ENCODE measurements at places on chromosomes 5 and 9. TPM values are rescaled to one million over a fixed set of nuclear protein-coding genes. Genes with fewer than 3 reads are reported as not detected.
A peak's percentile ranks its signal among the peaks of the same experiment; 100 is the strongest.

- DNase-seq, result no peak
Measured at GRCh38 chr9:85717220-85717619, 24.5 kb downstream of the AGTPBP1 start.

- no peak for DNase-seq
Measured at GRCh38 chr5:2206293-2207108, 323.8 kb upstream of the IRX4 start.

GRCh38 chr5:33476992-33477391 lies 36.2 kb downstream of the TARS1 start:
- no peak for DNase-seq

- DNase-seq, result no peak
Measured at GRCh38 chr9:98191181-98191608, 1.2 kb downstream of the CORO2A start.

- DNase-seq, result peak; percentile 3
Measured at GRCh38 chr9:86821006-86821845, 126.1 kb downstream of the GAS1 start.

GRCh38 chr9:91006046-91006445 lies 204.4 kb downstream of the SYK start:
- DNase-seq, result peak; percentile 44

DNA sequence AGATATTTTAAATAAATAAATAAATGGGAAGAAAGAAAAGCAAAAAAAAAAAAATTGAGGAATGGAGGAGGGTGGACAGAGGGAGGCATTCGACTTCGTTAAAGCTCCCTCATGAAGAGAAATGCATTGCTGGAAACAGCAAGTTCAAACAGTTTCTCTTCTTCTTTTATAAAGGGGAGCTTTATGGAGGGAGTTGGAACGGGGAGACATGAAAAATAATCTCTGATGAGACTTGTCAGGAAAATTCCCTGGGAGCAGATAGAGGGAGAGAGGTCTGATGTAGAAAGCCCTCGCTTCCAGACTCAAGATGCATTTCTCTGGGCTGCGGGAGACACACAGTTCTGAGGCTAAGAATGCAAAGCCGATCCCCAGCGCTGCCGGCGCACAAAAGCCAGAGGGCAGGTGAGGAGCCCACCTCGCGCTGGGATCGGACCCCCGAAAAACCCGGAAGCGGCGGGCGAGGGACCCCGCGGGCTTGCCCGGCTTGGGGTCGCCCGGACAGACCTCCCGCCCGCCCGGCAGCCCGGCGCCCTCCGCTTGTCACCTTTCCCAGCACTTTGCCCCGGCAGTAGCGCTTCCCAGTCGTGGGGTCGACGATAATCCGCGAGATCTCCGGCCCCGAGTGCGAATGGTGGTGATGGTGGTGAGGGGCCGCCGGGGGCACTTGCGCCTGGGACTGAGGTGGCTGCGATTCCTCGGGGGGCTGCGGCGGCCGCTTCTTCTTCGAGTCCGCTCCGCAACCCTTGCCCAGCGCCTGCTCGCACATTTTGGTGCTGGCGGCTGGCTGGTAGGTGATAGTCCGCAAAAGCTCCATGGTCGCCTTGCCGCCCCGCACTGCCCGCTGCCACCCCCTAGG lies 512 bp downstream of the PLK2 start:
- no peak for DNase-seq

DNA sequence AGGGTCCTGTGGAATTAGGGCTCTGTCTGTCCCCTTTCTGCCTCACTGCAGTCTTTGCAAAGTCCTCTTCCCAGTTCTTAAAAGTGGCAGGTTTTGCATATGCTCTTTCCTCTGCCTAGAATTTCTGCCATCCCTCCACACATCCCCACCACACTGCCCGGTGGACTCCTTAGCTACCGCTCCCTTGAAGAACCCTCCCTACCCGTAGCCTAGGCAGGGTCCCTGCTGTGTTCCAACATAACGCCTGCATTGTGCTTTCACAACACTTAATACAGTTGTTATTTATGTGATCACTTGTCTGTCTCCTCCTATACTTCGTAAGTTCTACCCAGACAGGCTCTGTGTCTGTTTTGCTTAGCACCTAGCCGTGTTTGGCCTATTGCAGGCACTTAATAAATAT lies 142.5 kb upstream of the DMRT1 start:
- no peak for DNase-seq

- no peak for DNase-seq
Measured at GRCh38 chr9:125561509-125562148, 145.4 kb downstream of the MAPKAP1 start.

- no peak for DNase-seq
Measured at GRCh38 chr9:89008055-89008743, 16.9 kb downstream of the S1PR3 start.

Gene HAND1
- not detected for total RNA-seq

Gene BTF3
- 244 TPM for total RNA-seq

Gene MLANA
- total RNA-seq, result not detected

Gene LRRTM2
- not detected for total RNA-seq

Gene GARIN3
- not detected for total RNA-seq

Gene FRMD3
- 0.51 TPM for total RNA-seq

Data from bronchial epithelial cell (primary cell).